Tongue (tissue), 3 donors: ENCODE measurements at places on chromosomes 11 and 22.

GRCh38 chr11:11937433-11937832, 71.0 kb downstream of the DKK3 start:
- DNase-seq = no peak

GRCh38 chr11:130533113-130533798, 84.8 kb downstream of the ADAMTS15 start:
- DNase-seq = peak; percentile 73

DNA sequence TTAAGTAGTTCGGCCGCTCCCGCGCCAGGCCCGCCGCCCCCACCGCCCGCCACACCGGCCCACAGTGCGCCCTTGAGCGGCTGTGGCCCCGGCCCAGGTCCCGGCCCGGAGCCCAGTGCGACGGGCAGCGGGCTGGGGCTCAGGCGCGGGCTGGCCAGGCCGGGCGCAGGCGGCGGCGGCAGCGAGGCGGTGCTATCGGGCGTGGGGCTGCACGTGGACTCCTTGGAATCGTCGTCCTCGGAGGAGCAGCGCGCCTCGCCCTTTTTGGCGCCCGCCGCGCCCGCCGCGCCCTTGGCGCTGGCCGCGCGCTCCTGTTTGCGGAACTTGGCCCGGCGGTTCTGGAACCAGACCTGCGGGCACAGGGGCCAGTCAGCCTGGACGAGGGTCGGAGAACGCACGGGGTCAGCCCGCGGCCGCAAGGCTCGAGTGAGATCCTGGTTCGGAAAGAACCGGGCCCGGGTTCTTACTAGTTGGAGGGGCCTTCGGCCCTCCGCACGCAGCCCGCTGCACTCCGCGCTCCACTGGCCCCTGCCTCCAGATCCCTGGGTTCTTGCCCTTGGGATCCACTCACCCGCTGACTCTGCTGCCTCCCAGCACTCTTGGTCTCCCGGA, 4.0 kb downstream of the PHOX2A start:
- DNase-seq = peak; percentile 58

DNA sequence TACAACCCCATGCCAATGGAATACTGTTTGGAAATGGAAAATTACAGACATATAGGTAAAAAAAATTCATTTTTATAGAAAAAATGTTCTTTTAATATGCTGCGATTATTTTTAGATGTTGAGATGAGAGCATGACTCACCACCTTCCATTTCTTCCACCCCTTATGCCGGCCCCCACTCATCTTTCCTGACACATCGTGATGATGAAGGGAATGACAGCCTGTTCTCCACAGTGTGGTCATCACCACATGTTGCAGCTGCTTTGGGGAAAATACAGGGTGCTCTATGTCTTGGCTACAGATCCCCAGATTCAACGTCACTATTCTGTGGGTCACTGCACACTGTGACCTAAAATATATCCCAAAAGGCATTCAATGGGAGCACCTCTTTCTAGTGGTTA, 916.2 kb downstream of the METTL15 start:
- no peak for DNase-seq

GRCh38 chr11:110891411-110891810, 179.2 kb upstream of the ARHGAP20 start:
- no peak for DNase-seq

GRCh38 chr11:19447150-19447566, 206.4 kb upstream of the E2F8 start:
- no peak for DNase-seq

- DNase-seq = peak; percentile 31
These were observed 978 bp downstream of the C11orf87 start for GRCh38 chr11:109422870-109423465.

DNA sequence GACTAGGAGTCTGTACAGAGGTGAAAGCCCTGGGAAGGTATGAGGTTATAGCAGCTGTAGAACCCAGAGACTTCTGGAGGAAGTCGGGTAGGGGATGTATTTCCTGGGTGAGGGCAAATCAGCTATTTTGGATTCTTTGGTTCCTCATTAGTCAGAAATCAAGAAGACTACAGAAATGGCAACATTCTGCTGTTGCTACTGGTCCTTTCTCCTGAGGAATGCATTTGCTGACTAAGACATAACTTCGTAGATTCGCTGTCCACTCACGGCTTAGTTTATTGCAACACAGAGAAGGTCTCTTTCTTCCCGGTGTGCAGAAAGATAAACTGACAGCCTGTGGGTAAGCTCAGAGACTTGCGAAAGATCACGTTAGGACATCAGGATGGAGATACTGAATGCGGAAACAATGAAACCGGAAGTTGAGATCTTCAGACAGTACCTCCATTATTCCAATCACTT, 25.3 kb upstream of the SESN3 start:
- DNase-seq = no peak
